ENCODE measurements at places on chromosomes 5 and 9.
A peak's percentile ranks its signal among the peaks of the same experiment; 100 is the strongest.

DNA sequence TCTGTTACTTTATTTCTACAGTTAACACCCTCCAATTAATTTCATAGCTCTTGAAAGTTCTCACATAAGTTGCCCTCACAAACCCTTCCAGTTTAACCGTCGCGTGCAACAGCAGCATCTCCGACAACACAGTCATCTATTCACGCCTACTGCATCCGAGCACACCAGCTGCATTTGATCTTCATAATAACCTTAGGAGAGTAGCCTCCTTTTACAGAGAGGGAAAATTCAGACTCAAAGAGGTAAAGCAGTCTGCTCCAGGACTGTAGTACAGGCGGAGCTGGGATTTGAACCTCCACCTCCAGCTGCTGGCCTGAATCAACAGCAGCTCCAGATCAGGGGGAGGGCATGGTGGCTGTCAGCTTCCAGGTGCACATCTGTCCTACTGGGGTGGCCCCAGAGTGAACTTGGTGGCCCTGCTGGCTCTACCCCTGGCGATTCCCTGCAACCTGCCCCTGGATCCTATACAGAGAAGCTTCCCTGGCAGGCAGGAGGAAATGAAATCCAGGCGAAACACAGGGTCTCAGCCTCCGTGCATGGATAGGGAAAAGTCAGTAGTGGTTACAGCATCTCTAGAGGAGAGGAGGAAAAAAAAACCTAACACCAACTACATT lies 71.6 kb upstream of the UNC5A start:
- no peak for DNase-seq

DNA sequence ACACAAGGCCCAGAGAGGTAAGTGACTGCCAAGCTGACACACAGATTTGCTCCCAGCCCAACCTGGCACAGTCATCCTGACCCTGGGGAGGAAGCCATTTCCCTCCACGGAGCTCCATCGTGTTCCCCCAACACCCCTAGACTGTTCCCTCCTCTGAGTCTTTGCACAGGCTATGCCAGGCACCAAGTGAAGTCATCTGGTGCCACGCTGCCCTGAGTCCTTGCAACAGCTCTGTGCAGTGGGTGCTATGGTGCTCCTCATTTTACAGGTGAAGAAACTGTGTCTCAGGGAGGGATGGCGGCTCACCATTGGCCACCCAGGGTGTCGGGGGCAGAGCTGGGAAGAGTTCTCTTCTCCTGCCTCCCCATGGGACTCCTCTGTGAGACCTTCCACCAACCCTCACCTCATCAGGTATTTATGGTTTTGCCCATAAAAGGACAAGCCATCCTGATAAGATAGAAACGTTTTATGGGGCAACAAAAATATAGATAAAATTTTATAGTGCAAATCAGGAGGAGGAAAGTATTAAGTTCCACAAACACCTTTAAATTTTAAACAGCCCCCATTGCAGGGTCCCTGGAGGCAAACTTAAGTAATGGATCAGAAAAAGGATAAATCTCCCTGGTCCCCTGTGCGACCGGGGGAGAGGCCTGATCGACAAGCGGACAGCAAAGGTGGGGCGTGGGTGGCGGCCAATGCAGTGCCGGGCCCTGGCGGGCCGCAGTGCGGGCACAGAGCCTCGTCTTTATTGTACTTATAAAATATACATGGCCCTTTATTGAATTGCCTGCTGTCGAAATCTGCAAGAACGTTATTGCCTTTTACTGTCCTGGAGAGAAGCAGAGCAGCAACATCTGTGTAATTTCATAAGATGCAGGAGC lies 50.2 kb upstream of the ZBTB43 start:
- DNase-seq = no peak

GRCh38 chr9:123302348-123303214 lies 34.2 kb upstream of the STRBP start:
- DNase-seq = no peak

DNA sequence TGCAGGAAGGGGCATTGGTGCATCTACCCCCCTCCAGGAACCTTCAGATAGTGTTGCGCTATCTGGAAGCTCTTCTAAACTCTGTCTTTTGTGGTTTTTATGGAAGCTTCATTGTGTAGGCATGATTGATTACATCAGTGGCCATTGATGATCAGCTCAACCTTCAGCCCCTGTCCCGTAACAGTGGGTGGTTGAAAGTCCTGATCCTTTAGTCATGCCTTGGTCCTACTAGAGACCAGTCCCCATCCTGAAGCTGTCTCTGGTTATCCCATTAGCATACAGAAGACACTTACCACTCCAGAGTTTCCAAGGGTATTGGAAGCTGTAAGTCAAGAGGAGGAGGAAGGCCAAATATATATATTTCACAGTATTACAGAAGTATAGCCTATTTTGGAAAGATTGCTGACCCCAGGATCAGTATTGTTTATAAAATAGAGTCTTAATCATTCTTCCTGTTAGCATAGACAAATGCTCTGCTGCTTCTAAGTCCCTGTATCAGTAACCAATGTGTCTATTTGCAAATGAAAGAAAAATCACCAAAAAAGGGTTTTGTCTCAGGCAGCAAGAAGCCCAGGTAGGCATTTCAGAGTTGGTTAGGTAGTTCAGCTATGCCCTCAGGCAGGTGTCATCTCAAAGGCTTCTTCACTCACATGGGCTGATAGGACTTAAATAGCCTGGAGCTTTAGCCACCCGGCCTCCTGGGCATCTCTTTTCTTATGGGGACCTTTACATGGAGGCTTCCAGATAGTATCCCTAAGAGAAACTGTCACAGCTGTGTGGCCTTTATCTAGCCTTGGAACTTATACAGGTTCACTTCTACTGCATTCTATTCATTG lies 41.6 kb downstream of the SPIN1 start:
- no peak for DNase-seq

DNA sequence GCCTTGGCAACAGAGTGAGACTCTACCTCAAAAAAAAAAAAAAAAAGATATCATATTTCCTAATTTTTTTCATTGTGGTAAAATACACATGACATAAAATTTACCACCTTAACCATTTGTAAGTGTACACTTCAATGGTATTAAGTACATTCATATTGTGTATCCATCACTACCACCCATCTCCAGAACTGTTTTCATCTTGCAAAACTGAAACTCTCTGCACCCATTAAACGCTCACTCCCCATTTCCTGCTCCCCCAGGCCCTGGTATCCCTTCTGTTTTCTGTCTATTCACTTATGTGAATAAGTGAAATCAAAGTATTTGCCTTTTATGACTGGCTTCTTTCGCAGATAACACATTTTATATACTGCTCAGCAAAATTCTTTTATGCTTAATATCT lies 12.8 kb downstream of the LRRC8A start:
- DNase-seq = no peak

- DNase-seq = no peak
These were observed 52.3 kb upstream of the RPL26L1 start for GRCh38 chr5:172906888-172907287.

DNA sequence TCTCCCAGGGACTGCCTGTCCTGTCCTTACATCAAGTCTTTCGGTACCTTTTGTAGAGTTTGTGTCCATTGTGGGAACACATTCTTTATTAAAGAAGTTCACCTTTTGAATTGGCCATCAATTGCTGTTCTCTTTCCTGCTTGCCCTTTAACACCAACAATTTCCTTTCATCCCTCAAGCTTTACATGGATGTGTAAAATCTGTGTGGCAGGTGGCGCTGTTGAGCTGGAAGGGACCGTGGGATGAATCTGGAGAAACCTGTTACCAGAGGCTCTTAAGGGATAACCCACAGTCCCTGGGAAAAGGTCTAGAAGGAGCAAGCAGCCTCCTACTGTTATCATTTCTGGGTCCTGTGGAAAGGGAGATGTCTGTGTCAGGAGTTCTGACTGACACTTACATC lies 7.9 kb upstream of the ZFP62 start:
- peak; percentile 22 for DNase-seq

All from GOT3 (cell line).